ENCODE measurements at places on chromosomes 13 and 19.

DNA sequence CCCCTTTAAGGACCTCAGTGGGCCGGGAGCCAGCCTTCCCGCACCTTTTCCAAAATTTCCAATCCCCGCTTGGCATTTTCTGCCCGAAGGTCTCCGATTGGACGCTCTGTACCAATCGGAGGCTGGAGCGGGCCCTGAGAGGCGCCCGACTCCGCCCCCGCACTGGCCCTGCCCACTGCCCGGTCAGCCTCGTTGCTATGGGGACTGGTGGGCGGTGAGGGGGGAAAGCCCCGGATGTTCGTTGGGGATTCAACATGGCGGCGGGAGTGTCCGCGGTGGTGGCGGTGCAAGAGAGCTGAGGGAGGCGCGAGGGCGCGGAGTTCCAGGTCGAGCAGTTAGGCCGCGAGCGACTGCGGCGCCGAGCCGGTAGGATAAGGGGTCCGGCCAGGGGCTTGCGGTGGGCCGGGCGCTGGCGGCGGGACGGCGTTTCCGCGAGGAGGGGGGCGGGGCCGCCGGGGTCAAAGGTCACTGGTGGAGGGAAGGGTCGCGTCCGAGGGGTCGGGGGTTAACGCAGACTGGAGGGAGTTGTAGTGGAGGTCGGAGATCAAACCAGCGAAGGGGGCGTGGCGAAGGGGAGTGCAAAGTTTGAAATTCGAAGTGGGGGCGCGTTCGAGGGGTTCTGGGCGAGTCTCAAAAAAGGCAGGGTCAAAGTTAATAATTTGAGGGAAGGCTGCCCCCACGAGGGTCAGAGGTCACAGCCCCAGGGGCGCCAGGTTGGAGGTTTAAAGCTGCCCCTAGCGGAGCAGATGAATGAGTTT is at the start of gene PAK4:
Gene PAK4 (plus strand): TSS at position 233 of the 758 bp plus-strand sequence. CDS start 43,768 bp downstream, outside the sequence.
- DNase-seq: peak; percentile 98

DNA sequence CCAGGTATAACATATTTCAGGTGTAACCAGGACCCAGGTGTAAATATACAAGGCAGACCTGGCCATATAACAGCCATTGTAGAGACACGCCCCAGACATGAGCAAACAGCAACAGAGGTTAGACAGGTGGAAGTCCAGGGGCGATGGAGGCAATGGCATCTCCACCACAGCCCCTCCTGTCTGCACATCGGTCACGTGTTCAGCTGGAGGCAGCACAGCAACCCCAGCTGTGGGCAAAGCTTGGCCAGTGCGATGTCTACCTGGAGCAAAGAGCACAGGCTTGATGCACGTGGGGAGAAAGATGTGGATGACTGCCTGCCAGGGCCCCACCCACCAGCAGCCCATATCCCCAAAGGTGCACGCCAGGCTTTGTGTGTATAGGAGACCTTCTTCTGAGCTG is 4.4 kb downstream of the CYP4F2 start:
- DNase-seq: no peak

DNA sequence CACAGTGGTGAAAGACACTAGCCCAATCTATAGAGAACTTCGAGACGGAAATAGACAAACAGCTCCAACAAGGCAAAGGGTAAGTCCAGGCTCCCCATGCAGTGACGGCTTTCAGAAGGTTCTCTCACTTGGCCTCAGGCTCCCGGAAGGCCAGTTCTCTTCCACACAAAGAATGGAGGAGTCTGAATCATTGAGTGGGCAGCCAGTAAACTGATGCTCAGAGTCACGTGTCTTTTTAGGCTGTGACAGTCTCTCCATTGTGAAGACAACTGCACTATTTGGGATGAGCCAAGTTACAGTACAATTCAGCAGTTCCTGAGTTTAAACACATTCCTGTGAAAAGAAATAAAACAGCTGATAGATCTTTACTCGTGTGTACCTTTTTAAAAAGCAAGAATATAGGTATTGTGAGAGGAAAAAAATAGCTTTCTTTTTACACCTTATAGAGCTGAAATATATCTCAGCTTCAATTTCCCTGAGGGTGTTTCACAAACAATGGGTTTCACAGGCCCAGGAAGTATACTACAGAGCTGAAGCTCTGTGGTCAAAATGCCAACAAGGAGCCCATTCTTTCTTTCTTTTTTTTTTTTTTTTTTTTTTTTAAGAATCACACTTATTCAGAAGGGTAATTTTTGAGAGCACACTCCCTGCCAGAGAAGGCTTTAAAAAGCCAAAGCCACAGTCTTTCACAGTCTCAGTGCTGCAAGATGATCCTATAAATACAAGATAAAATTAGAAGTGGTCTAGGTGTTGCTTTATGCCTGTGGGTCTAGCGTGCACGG is 135.1 kb downstream of the FREM2 start:
- peak; percentile 89 for DNase-seq

DNA sequence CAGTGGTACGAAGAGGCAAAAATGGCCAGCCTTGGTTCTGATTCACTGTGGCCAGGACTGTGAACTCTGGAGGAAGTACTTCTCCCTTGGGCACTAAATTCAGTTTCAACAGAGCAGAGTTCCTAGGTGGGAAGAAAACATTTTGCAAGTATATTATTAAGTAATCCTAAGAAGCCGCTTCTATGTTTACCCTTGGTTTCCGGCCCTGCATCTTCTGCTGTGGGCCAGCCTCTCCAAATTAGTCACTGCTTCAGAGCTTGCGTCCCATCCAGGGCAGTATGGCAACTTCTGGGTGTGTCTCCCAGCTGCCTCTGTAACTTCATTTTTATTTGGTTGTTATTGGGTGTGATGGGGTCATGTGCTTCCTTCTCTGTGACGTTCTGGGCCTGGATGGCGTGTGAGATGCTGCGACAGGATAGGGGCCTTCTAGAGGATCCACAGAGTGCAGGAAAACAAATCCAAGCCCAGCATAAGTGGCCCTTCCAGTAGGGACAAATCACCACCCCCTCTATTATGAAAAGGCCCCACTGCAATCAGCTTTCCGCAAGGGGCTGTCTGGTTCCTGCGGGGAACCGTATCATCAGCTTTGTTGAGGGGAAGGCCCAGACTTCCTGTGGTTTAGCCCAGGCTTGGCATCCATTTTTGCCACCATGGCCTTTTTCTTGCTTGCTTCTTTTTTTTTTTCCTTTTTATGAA is 55.1 kb upstream of the C1QTNF9 start:
- DNase-seq: no peak

- peak; percentile 90 for DNase-seq
These were observed 1.0 kb upstream of the UBE2M start for GRCh38 chr19:58559275-58560006.

DNA sequence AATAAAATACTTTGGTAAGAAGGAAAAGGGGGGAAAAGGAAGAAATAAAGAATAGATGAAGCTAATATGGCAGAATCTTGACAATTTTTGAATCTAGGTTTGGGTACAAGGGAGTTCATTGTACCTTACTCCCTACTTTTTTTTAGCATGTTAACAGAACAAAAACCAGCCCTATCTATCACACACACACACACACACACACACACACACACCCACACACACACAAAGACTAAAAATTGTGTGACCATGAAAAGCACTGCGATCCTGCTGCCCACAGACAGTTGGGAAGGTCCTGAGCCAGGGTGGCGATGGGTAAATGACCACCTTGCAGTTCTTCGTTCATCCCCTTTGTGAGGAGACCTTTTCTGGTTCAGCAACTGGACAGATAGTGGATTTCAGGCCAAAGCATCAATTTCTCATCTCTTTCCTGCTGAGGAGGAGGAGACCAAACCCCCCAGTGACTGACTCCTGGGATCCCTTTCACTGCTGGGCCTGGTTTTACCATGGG is 91.8 kb downstream of the SIPA1L3 start:
- DNase-seq: no peak

- no peak for DNase-seq
These were observed 95.1 kb downstream of the SLC7A1 start for GRCh38 chr13:29500386-29500785.

GRCh38 chr19:7293762-7294557 is at the start of gene INSR:
TSS of gene INSR (minus strand) at chr19:7294414. CDS start at chr19:7293891, 523 bp downstream.
- DNase-seq: peak; percentile 91

GRCh38 chr13:48642061-48642460 is 11.7 kb upstream of the CYSLTR2 start:
- no peak for DNase-seq

GRCh38 chr13:21683034-21683733 is 12.3 kb downstream of the FGF9 start:
- no peak for DNase-seq

DNA sequence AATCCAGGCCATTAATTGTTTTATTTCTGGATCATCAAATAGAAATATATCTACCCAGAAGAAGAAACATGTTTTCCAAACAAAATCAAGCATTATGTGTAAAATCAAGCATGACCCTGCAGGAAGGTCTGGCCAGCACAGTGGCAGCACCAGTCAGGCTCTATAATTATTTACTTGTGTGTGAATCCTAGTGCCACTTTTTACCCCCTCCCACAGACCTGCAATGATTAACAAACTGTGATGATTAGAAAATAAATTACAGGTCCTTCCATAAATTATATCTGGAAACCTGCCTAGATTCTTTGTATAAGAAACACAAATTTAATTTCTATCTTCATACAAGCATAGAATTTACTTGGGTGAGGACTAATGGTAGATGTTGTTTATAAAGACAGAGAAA is 186.1 kb downstream of the GPC6 start:
- no peak for DNase-seq

DNA sequence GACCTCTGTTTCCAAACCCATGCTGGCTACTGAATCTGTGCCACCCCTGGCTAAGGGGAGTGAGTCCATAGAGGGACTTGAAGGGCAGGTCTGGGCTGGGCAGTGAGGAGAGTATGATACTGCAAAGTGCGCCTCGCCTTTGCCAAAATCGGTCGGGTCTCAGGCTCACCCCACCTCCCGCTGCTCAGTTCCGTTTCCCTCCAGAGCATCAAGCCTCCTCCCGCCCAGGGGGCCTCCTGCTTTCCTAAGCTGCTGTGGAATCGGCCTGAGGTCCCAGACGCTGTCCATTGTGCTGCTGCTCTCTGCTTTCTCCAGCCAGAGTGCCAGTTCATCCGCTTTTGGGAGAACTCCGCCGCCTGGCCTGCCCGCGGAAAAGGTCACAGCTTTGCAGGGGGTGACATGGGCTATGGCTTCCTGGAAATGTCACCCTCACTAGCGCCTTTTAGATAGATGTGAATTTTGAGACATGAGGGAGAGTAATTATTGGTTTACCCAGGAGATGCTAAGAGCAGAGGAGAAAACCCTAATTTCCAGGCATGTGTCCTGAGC is 1418.4 kb downstream of the UQCRFS1 start:
- no peak for DNase-seq

DNA sequence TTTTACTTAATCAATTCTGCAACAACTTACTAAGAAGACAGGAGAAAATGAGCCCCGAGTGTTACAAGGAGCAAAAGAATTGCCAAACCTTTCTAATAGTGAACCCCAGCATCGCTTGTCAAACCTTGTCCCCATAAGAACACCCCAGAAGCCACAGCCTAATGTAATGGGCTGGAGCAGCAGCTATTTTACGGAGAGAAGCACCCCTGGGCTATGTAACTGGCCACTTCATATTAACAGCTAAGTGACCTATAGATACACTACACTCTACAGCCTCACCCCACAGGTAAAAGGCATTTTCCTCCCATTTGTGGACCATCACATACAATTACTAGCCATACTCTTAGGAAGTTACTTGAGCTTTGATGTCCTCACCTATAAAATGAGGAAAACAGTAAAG is 27.3 kb upstream of the CPB2 start:
- DNase-seq: no peak

- no peak for DNase-seq
These were observed 142.3 kb upstream of the SOX1 start for GRCh38 chr13:111924678-111925075.

DNA sequence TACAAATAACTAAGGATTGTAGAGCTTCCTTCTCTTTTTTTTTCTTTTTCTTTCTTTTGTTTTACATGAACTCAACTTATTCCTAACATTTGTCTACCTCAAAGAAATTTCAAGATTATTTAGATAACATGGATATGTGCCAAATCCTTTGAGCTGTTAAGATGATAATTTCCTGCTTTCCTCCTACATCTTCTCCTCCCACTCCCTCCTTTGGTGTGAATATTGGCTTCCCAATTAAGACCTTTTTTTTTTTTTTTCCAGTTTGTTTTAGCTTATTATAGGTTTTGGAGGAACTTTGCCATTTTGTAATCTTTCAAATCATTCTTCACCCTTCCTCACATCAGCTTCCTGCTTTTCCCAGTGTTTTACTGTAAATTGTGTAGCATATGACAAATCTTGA is 10.6 kb downstream of the NHLRC3 start:
- DNase-seq: peak; percentile 68

GRCh38 chr19:31626941-31627340 is 277.7 kb upstream of the TSHZ3 start:
- DNase-seq: no peak

DNA sequence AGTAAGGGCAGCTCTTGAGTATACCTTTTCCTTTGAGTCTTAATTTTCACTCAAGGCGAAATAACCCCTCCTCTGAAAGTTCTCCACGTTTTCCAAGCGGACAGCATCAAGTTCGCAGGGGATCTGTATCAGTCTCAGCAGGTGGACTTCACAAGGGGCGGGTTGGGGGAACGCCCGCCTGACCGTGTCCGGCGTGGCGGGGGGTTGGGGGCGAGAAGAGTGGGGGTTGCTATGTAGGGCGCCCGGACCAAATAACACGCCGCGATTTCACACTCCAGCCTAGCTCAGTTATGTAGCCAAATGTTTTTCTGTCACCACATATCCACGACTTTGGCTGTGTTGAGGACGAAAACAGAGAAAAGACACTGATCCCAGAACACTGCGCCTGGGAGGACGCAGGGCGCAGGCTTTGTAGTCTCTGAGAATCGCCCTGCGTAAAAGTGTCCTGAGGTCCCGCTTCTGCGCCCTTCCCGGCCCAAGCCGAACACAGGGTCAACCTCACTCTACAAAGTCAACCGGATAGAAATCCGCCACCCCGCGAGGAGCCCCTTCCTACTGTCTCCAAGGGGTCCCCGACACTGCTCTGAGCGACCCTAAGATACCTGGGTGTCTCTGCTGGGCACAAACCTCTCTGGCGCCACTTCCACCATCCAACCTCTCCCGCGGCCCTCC is 524 bp downstream of the RUBCNL start:
- DNase-seq: no peak

DNA sequence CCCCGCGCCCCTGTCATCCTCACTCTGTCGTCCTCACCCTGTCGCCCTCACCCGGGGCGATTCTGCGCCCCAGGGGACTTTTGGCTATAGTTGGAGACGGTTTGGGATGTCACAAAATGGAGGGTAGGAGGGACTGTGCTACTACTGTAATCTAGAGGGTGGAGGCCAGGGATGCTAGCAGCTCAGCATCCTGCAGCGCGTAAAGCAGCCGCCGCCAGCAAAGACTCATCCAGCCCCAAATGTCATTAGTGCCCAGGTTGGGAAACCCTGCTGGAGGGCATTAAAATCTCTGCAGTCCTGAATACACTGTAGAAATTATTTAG is 362 bp downstream of the ZNF557 start:
- DNase-seq: no peak

DNA sequence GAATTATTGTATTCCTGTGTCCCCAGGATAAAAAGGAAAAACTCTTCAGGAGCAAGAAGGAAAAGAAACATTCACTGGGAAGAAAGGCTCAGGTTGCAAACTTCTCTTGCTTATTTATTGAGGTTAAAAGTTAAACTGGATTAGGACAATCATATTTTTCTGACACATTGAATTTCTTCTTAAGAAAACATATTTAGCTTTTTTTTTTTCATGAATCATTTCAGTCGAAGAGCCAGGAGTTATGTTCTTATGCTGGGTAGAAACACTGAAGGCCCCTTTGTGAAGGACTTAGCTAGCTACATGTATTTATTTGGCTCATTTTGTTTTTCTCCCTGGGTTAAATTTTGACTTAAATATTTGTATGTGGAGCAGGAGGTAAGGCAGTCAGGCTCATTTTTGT is 434.0 kb downstream of the KLF5 start:
- DNase-seq: no peak

GRCh38 chr19:15107061-15108010 is at the start of gene SYDE1:
TSS of gene SYDE1 (plus strand) at chr19:15107401. CDS start at chr19:15107434, 33 bp downstream.
- DNase-seq: no peak

GRCh38 chr13:98175823-98176222 is 1.2 kb downstream of the RNF113B start:
- no peak for DNase-seq

Data from putamen (tissue), 1 donor.